ENCODE measurements at places on chromosomes 4 and X.
A peak's percentile ranks its signal among the peaks of the same experiment; 100 is the strongest.

- no peak for DNase-seq
Observed at GRCh38 chrX:39809331-39809730, 288.4 kb downstream of the BCOR start.

DNA sequence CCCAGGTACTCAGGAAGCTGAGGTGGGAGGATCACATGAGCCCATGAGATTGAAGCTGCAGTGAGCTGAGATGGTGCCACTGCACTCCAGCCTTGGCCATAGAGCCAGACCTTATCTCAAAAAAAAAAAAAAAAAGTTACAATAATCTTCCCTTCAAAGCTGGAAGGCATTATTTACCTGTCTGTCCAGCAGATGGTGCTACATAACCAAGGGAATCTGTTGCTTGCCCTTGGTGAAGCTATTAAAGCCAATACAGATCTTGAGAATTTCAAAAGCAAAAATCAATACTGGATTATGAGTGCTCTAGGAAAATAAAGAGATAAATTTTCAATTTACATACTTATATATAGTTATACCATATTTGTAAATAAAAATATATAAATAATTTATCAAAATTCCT is 25.9 kb downstream of the PKD2 start:
- no peak for DNase-seq

DNA sequence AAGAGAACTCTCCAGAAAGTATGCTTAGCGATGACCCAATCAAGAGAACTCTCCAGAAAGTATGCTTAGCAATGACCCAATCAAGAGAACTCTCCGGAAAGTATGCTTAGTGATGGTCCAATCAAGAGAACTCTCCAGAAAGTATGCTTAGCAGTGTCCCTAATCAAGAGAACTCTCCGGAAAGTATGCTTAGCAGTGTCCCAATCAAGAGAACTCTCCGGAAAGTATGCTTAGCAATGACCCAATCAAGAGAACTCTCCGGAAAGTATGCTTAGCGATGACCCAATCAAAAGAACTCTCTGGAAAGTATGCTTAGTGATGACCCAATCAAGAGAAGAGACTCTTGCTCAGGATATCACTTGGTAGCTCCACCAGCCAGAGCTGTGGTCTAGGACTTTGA is 92.5 kb downstream of the AFAP1 start:
- no peak for DNase-seq

DNA sequence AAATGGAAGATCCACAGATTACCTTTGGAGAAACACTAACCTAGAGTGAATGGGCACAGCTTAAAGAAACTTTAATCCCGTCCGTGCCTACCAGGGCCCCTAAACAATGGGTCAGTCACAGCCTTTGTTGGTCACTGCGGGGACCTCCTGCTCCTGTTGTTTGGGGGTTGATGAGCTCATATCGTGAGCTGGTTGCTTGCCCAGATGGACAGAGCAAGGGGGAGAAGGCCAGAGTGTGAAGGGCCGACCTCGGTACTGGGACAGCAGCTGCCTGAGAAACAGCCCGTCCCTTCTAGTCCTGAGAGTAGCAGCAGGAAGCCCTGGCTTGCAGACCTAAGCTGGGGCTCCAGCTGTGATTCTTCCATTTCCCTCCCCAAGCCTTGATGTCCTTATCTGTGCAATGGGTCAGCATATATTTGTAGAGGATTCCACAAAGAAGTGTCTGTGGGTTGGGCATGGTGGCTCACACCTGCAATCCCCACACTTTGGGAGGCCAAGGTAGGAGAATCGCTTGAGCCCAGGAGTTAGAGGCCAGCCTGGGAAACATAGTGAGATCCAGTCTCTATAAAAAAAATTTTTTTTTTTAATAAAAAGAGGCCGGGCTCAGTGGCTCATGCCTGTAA is 69.6 kb upstream of the SLC34A2 start:
- no peak for DNase-seq

DNA sequence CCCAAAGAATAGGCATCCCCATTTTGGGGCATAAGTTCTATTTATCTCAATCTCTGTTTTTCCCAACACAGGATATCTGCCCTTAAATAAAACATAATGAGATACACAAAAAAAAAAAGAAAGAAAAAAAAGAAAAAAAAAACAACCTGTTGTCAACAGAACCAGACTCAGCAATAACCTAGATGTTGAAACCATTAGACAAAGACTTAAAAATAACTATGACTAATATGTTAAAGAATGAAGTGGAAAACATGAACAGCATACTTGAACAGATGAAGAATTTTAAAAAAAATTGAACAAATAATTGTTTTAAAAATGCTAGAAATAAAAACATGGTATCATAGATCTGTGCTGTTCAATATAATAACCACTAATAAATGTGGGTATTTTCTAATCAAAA is 93.4 kb upstream of the RXFP1 start:
- no peak for DNase-seq

DNA sequence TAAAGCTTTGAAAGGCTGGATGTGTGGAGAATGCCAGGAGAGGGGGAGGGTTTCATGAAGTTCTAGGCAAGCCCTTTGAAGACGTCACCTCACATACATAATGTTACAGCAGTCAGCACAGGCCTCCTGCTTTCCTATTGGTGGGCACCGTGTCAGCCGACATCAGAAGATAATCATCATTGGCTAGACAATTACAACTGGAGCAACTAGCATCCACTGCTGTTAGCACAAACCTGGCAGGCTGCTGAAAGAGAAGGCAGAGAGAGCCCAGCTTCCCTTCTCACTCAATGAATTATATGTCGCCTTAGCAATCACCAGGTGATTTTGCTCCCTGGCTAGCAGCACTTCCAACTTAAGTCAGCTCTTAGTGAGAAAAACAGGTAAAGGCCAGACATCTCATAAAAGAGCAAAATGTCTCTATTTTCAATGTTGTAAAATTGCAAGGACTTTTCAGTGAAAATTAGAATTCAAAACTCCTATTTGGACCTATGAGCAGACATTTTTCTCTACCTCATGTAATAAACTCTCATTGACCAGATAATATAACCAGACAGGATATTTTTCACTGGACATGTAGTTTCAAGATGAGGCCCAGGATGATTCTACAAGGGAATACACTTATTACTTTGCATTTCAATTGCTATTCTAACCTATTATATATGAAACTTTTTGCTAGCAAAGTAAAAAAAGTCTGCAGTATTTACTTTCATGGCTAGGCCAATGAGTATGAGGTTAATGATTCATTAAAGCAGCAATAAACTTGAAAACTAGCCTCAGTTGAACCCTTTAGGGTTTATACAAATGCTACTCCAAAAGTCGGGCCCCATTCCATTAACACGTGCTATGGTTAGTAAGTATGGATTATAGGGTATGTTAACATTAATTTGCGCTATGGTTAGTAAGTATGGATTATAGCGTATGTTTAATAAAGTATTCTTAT is 4.3 kb downstream of the ELOVL6 start:
- peak; percentile 63 for DNase-seq

- no peak for DNase-seq
Observed at GRCh38 chr4:152663203-152664066, 16.4 kb downstream of the TMEM154 start.

DNA sequence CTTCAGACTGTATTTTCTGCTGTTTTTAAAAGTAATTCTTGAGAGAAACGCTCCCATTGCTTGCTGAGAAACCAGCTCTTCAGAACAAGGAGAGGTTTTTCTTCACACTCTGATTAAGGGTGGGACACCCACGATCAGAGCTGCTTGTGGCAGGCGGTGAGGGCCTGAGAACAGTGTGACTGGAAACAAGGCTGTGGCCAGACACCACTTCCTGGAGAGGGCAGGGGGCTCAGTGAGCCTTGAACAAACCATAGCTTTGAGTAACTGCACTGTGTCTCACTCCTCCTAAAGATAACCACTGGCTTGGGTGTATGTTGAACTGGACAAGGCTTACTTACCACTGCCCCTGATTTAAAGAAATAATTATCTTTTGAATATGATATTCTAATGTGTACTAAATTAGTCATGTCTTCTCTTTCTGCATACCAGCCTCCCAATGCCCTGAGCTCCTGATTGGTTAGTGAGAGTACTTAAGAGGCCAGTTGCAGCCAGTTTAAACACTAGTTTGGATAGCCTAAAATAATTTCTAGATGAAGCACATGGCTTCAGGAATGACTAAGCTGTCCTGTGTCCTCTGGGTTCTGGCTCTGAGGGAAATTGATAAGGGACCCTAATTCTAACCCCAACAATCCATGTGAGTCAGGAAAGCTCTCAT is 3.7 kb upstream of the GPR82 start:
- DNase-seq, result peak; percentile 26

- DNase-seq, result no peak
Observed at GRCh38 chr4:27198246-27198645, 337.6 kb downstream of the STIM2 start.

- no peak for DNase-seq
Observed at GRCh38 chr4:996997-997374, 3.8 kb upstream of the SLC26A1 start.

DNA sequence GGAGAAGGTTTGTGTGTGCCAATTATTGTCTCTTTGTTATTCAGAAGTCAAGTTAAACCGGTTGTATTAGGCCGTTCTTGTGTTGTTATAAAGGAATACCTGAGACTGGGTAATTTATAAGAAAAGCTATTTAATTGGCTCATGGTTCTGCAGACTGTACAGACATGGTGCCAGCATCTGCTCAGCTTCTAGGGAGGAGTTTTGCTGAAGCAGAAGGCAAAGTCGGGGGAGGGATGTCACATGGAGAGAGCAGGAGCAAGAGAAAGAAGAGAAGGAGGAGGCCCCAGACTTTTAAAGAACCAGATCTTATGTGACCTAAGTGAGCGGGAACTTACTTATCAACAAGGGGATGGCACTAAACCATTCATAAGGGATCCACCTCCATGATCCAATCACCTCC is 349.3 kb upstream of the PCDH18 start:
- DNase-seq, result no peak

DNA sequence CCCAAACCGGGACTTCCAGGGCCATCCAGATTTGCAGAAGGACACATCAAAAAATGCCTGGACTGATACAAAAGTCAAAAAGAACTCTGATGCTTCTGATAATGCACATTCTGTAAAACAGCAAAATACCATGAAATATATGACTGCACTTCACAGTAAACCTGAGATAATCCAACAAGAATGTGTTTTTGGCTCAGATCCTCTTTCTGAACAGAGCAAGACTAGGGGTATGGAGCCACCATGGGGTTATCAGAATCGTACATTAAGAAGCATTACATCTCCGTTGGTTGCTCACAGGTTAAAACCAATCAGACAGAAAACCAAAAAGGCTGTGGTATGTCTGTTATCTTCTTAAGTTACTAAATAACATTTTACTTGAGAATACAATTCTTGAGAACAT is 9.2 kb downstream of the PLK4 start:
- no peak for DNase-seq

DNA sequence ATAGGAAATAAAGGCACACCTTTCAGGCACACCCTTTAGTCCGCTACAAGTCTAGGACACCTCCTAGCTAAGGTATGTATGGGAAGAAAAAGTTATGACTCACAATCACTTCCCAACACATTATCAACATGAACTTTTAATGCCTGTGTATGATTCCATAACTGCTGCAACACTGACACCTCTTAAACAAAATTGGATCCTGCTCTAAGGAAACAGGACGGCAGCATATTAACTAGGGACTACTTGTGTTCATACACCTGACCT is 2.4 kb upstream of the PPP3CA start:
- no peak for DNase-seq

- DNase-seq, result no peak
Observed at GRCh38 chrX:15680401-15680800, 15.8 kb upstream of the CLTRN start.

DNA sequence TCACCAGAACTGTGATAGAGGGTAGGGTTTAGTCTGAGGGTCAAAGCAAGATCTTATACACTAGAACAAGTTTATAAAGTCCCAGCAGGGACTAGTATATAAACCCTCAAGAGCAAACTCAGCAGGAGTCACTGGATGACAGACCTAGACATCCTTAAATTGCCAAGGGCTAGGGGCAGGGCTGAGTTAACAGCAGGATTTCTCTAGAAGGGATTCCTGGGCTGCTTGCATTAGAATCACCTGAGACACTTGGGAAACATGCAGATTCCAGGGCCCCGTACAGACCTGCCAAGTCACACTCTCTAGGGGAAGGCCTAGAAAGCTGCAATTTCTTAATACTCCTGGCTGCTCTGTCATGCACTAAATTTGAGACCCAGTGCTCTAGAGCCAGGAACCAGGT is 6.6 kb upstream of the GPR50 start:
- DNase-seq, result no peak

DNA sequence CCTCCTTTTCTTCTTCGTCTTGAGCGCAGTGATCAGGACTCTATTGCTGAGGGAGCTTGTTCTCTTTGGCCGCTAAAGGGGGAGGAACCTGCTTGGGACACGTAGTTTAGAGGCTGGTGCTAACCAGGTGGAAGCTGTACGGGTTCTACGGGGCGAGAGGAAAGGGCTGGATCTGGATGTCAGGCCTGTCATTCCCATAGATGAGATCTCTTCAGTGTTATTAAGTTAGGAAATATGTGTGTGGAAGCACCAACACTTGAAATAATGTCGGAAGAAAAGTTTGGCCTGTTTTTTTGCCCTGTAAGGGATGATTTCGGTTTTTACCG is 643 bp downstream of the SRP72 start:
- no peak for DNase-seq

GRCh38 chr4:17336524-17336961 is 175.3 kb downstream of the QDPR start:
- peak; percentile 20 for DNase-seq

DNA sequence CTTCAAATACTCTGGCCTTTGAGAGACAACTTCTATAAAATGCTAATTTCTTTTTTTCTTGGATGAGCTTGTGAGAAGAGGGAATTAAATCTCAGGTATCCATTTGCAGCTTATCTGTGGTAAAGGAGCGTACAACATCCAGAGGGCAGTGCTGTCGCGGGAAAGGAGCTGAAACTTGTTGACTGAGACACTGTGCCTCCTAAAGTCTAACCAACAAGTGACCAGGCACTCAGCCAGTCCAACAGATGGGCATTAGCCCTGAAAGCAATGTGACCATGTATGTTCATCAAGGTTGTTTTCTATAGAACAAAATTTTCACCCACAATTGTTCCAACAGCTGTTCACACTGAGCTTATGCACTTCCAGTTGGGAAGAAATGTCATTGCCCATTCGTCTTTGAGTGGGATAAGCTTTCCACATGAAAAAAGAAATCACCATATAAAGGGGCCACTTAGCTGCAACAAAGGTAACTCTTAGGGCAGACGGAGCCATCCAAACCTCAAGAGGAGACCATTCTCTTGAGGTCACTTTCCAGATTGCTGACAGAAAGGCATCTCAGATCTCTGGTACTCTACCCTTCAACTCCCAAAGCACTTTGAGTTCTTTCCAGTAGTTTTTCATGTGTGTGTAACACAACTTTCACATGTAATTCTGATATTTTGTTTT is 244.8 kb upstream of the NEIL3 start:
- DNase-seq, result no peak

DNA sequence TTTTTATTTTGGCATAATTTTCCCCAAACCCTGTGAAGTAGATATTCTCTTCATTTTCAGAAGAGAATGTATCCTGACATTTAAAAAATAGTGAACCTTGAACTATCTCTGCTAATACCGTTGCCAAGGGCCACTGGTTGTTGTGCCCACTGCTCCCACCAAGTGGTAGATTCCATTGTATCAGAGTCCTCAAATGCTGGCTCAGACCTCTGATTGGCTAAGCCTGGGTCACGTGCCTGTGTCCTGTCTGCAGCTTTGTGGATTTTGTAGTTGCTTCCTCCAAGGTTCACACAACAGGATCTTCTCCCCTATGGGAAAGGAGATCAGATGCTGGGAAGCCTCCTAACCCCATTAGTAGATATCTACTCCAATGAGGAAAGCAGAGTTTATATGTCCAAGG is 104.8 kb upstream of the CASK start:
- DNase-seq, result no peak

- DNase-seq, result no peak
Observed at GRCh38 chr4:3492741-3493719, 29.9 kb downstream of the DOK7 start.

- DNase-seq, result no peak
Observed at GRCh38 chrX:42616981-42617380, 161.0 kb downstream of the PPP1R2C start.
